ENCODE measurements at places on chromosomes 11 and 22.

GRCh38 chr22:32326647-32327046 lies 31.0 kb upstream of the RFPL3 start:
- no peaks in the 10 kb centered on the region for H3K4me1 ChIP-seq
- H3K27ac ChIP-seq: no peak overlapping the region
- no peak overlapping the region for H3K4me3 ChIP-seq
- no peaks in the 10 kb centered on the region for H3K27me3 ChIP-seq

DNA sequence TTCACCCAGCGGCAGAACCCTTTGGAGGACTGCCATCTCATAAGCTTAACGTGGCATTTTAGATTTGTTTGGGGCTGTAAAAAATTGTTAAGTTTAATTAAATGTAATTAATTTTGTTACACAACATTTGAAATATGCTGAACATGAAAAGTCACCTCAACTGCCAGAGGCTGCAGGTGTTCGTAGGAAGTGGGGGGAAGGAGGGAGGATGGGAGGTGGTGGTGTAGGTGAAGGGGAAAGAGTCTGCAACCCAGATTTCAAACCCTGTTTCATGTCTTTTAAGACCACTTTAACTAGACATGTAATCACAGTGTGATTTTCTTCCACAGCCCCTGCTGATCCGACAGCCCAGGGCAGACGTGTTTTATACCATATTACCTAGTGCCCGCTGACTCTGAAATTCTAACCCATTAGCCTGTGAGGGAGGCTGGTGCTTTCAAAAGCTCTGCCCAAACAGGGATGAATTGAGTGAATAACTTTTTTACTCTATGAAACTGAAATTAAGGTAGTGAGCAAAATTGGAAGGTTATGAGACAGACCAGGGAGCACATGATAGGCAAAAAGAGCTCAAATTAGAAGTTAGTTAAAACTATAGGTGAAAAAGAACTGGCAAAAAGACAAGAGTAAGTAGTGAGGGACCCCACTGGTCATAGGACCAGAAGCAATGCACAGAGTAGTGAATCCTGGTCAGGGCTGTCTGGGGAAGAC lies 279.8 kb downstream of the DDX10 start:
- H3K4me1 ChIP-seq: no peaks in the 10 kb centered on the region
- peaks cover 11% of the 10 kb centered on the region for H3K36me3 ChIP-seq
- H3K4me3 ChIP-seq: no peak overlapping the region
- H3K27me3 ChIP-seq: no peaks in the 10 kb centered on the region
- H3K27ac ChIP-seq: no peak overlapping the region
- no peak for DNase-seq

- DNase-seq: no peak
- H3K4me1 ChIP-seq: no peaks in the 10 kb centered on the region
- H3K27ac ChIP-seq: no peak overlapping the region
- no peaks in the 10 kb centered on the region for H3K27me3 ChIP-seq
- no peak overlapping the region for H3K4me3 ChIP-seq
- H3K36me3 ChIP-seq: peaks cover 6% of the 10 kb centered on the region
Observed at GRCh38 chr22:19216579-19216978, 38.0 kb upstream of the SLC25A1 start.

DNA sequence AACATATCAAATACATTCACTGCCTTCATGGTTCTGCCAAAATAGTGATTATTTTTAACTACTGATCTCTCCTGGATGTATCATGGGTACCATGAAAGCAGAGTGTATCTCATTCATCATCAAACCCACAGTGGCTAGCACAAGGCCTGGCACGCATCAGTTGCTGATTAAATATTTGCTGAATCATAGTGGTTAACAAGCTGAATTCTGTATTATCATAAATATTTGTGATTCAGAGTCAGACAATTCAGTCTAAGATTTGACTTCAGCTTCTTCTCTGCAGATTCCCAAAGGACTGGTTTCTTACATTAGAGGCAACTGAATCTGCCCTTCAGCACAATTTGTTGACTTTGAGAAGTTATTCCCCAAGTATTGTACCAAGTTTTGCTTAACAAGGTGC lies 715.8 kb upstream of the LRRC4C start:
- no peaks in the 10 kb centered on the region for H3K27me3 ChIP-seq
- H3K4me3 ChIP-seq: no peak overlapping the region

DNA sequence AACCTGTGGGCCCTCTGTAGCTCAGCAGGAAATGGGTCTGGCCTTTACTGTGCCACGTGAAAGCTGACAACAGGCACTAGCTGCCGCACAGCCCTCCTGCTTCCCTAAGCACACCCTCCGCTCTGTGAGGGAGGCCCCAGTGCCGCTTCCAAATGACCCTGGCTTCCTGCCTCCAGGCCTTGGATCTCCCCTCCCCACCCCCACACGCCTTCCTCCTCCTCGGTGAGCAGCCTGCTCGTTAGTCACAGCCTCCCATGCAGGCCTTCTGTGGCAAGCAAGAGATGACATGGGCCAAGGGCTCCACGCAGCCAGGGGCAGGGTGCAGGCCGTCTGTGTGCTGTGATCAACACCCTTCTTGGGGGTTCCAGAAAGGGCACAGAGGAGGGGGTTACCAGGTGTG lies 15.3 kb upstream of the RASL10A start:
- peaks cover 23% of the 10 kb centered on the region for H3K36me3 ChIP-seq
- no peak overlapping the region for H3K4me3 ChIP-seq
- no peak for DNase-seq

- H3K4me1 ChIP-seq: peaks cover 5% of the 10 kb centered on the region
- H3K27me3 ChIP-seq: no peaks in the 10 kb centered on the region
Observed at GRCh38 chr11:1342946-1343345, 33.5 kb upstream of the TOLLIP start.

DNA sequence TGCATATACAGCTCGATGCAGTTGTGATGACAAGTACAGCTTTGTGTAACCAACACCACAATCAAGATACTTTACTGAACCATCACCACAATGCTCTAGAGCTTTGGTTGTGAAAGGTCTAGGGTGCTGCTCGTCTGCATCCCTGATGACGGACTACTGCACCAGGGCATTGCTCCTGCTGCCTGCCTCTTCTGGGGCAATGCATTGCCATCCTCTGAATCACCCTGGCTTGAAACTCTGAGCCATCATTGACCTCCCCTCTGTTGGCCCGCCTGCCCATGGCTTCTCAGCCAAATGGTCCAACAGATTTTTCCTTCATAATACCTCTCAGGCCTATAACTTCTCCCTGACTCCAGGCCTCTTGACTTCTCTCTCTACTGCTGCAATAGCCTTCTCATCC lies 77.4 kb upstream of the CSNK2A3 start:
- no peaks in the 10 kb centered on the region for H3K36me3 ChIP-seq
- no peak for DNase-seq
- H3K27me3 ChIP-seq: no peaks in the 10 kb centered on the region

GRCh38 chr11:104191124-104191523 lies 27.2 kb upstream of the PDGFD start:
- no peak overlapping the region for H3K27ac ChIP-seq
- H3K4me3 ChIP-seq: no peak overlapping the region
- no peaks in the 10 kb centered on the region for H3K27me3 ChIP-seq
- DNase-seq: no peak

DNA sequence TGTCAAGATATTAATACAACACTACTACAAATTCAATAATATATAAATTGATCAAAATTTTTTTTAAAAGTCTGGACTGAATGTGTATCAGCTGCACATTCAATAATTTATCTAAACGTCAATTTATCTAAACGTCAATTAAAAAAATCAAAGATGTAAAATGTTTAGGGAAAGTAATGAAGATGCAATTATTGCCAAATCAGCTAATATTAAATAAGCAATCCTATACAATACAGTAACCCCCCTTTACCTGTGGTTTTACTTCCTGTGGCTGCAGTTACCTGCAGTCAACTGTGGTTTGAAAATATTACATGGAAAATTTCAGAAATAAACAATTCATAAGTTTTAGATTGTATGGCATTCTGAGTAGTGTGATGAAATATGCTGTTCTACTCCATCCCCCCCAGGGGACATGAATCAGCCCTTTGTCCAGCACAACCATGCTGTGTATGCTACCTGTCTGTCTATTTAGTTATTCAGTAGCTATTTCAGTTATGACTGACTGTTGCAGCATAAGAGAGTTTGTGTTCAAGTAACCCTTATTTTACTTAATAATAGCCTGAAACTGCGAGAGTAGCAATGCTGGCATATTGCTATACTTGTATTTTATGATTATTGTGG lies 72.2 kb downstream of the CWF19L2 start:
- peaks cover 8% of the 10 kb centered on the region for H3K36me3 ChIP-seq
- H3K27ac ChIP-seq: no peak overlapping the region
- H3K4me3 ChIP-seq: no peak overlapping the region
- no peaks in the 10 kb centered on the region for H3K4me1 ChIP-seq
- DNase-seq: no peak
- H3K27me3 ChIP-seq: no peaks in the 10 kb centered on the region

GRCh38 chr11:126408901-126409619 lies 53.6 kb downstream of the ST3GAL4 start:
- H3K27me3 ChIP-seq: no peaks in the 10 kb centered on the region
- no peak for DNase-seq
- peaks cover 4% of the 10 kb centered on the region for H3K4me1 ChIP-seq

- no peak overlapping the region for H3K4me3 ChIP-seq
- H3K27me3 ChIP-seq: no peaks in the 10 kb centered on the region
- no peak overlapping the region for H3K27ac ChIP-seq
- peaks cover 19% of the 10 kb centered on the region for H3K4me1 ChIP-seq
Observed at GRCh38 chr11:69486773-69487291, 5.4 kb downstream of the LINC01488 start.

- no peak overlapping the region for H3K4me3 ChIP-seq
- no peaks in the 10 kb centered on the region for H3K27me3 ChIP-seq
- H3K27ac ChIP-seq: no peak overlapping the region
- DNase-seq: no peak
- no peaks in the 10 kb centered on the region for H3K4me1 ChIP-seq
Observed at GRCh38 chr11:12312132-12312531, 65.2 kb upstream of the PARVA start.

DNA sequence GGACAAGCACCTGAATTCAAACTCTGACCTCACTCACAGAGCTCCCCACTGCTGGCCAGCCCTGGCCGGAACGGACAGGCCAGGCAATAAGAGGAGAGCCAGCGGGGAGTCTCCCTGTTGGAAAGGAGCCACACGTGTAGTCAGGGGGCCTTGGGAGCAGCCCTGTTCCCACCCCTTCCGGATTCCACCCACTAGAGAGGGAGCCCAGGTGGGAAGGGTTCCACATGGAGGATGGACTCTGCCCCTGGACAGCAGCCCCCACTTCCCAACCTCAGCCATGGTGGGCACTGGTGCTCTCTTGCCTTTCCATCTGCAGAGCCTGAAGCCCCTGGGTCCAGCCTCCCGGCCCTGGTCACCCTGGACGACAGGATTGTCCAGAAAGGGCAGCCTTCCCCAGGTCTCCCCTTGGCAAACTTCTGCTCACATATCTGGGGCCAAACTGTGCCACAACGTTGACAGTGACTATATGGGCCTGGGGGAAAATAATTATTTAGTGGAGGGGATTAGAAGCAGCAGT lies 7.5 kb upstream of the APOBEC3A start:
- H3K4me3 ChIP-seq: no peak overlapping the region
- no peak overlapping the region for H3K27ac ChIP-seq
- no peaks in the 10 kb centered on the region for H3K4me1 ChIP-seq
- DNase-seq: no peak

DNA sequence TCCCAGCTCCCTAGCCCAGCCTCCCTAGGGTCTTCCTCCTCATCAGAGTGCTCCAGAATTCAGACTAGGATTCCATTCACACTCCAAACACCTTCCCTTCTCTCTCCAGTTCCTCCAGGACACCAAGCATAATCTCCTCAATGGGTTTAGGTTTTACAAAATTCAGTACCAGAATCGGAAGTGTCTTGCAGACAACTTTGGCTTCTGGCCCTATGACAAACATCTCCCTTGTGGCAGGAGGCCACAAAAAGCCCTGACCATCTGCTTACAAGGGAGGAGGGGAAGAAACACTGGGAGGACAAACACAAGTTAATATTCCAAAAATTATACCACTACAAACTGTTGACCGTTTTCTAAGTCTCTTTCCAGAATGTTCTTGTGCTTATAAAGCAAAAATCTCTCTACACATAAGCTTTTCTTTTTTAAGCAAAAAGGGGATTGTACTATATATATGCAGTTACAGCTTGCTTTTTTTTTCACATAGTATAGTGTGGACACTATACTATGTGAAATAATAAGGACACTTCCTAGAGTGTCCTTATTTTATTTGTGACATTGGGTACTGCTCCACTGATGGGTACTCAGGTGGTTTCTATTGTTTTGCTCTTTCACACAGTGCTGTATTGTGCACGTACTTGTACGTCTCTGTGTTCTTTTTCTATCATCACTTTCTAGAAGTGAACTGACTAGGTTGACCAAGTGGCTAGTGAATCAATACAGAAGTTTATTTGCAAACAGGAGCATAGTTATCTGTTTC lies 78.7 kb downstream of the BDNF start:
- no peak overlapping the region for H3K27ac ChIP-seq
- no peaks in the 10 kb centered on the region for H3K27me3 ChIP-seq
- DNase-seq: no peak
- H3K4me3 ChIP-seq: no peak overlapping the region
- no peaks in the 10 kb centered on the region for H3K4me1 ChIP-seq

Data from thoracic aorta (tissue), 2 donors.